ENCODE measurements at places on chromosomes 1 and 21. TPM values are rescaled to one million over a fixed set of nuclear protein-coding genes. Genes with fewer than 3 reads are reported as not detected.

Gene F5
- total RNA-seq = not detected

Gene BRDT
- total RNA-seq = not detected

Gene TMEM82
- not detected for total RNA-seq

Gene NPHS2
- total RNA-seq = not detected

All from HFFc6 (cell line).